ENCODE measurements at places on chromosomes 5 and 9. TPM values are rescaled to one million over a fixed set of nuclear protein-coding genes. Genes with fewer than 3 reads are reported as not detected.

GRCh38 chr5:95801532-95801931 is 21.0 kb downstream of the GLRX start:
- peak; percentile 21 for DNase-seq

GRCh38 chr5:173664154-173664526 is 47.7 kb upstream of the BOD1 start:
- DNase-seq, result no peak

GRCh38 chr9:21758540-21758939 is 43.9 kb upstream of the MTAP start:
- no peak for DNase-seq

DNA sequence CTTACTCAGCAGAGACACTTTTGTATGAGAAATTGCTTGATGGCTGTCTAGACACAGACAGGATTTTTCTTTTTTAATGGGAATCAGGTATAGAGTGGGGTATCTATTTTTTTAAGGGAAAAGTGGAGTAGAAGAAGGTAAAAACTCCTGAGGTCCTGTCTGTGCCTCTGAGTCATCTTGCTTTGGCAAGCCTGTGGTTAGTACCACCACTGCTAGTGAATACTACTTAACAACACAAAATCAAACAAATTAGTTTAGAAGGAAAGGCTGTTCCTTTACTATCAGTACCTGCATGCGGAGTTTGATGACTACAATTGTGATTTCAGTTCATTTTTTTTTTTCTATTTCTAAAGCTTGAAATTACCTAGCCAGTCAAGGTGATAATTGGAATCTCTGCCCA is 150.9 kb upstream of the PPP1R2B start:
- DNase-seq, result no peak

DNA sequence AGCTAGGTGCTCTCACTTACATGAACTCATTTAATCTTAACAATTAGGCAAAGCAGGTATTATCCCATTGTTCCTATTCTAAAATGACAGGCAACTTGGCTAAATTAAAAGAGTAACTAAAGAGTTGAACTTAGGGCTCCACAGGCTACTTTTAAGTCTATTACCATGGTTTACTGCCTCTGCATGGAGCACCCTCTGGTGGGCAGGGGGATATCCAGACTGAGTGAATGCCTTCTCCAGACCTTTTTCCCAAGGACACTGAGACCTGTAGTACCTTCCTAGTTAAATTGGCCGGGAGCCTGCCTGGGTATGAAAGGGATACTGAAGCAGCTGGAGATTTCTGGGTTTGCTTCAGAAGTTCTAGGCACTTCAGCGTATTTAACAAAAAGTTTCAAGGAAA is 238.1 kb downstream of the ELAVL2 start:
- no peak for DNase-seq

GRCh38 chr5:10618311-10618710 is 54.4 kb downstream of the ANKRD33B start:
- no peak for DNase-seq

DNA sequence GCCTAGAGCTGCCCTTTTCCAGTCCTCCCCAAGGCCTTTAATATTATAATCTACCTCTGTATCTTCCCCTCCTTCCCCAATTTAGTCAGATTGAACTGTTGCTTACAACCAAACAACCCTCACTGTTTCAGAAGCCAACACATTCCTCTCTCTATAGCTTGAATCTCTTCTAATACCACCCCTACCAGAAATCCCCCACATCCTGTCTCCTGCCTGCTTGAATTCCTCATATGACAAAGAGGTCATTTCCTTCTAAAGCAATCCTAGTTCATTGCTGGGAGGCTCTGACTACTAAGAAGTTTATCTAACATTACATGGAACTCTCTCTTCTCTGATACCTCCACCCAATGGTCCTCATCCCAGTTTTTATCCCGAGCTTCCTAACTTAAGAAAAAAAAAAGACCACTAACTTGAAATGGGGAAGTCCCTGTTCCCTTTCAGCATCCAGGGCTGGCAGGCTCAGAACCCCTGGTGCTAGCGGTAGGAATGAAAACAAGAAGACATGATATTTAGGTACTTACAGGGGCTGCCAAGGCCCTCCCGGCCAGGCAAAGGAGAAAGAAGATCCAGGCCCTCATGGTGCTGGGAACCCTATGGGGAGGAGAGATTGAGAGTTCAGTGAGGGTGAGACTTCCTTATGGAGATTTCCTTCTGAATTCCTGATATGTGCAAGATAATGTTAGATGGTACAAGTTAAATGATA is 11.0 kb downstream of the SPARC start:
- no peak for DNase-seq

- DNase-seq, result peak; percentile 90
Measured at GRCh38 chr5:176740702-176741496, 69.5 kb upstream of the UNC5A start.

- no peak for DNase-seq
Measured at GRCh38 chr5:141603923-141604717, 14.7 kb downstream of the DIAPH1 start.

DNA sequence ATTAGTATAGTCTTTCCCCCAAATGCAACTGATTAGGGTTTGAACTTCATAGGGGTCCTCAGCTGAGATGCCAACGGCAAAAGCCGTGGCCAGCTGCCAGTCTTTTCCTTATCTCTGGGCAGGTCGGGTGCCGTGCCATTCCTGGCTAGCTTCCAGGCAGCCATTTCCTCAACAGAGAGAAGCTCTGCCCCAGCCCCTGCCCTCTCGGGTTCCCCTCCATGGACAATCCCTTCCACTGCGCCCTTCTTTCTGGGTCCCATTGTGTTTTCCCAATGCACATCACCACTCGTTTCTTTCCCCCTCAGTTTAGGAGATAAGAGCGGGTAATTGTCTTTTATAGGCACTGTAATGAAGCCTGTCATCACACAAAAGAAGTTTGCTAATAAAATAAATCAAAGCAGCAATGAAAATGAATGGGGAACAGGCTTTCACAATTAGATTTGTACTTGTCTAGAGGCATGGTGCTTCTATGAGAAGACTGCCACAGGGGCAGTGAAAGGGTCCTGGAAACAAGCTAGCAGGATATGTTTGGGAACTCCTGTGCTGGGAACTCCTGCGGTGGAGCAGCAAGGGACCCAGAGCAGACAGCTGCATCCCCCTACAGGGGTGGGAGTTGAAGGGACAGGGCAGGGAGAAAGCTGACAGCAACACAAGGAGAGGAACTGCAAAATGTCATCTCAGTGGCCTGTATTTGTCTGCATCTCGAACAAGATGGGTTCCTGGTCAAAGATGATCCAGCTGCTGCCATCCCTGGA is 48.0 kb upstream of the SAP30L start:
- no peak for DNase-seq

GRCh38 chr5:171340042-171340441 is 31.0 kb downstream of the TLX3 start:
- DNase-seq, result no peak

DNA sequence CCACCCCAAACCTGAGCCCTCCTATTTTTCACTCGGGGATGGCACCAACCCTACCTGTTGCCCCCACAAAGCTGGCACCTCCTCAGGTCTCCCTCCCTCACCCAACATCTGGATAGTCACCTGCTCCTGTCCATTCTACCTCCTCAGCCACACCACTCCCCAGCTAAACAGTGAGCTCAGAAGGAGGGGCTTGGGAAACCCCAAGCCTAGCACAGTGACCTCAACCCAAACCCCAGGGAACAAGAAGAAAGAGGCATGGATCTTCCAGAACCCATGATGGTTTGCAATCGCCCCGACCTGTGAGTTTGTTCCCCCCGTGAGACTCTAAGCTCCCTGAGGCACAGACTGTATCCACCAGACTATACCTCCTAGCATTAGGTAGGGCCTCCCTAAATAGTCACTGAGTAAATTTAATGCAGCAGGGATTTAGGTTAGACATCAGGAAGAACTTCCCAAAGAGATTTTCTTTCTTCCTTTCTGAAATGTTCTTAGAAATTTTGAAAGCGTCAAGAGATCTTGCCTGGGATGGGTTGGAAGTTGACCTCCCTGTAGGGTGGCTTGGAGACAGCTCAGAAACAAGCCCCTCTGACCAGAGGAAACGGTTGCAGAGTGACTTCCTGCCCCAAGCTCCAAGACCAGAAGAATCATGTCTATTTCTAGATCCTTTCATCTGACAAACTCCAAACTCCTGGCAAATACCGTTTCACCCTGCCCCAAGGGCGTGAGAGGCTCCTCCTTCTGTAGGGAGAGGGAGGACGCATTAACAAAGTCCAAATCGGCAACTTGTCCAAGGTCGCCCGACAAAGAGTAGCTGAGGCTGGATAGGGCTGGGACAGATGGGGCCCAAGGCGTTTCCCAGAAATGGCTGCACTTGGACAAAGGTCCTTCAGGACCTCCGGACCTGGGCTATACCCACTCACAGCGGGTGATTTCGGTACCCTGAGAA is 4.1 kb downstream of the FIBCD1 start:
- no peak for DNase-seq

GRCh38 chr5:155897761-155898160 is 429.2 kb upstream of the SGCD start:
- DNase-seq, result no peak

GRCh38 chr9:108535526-108535925 is 320.3 kb downstream of the ACTL7B start:
- DNase-seq, result no peak

- no peak for DNase-seq
Measured at GRCh38 chr5:124927735-124928134, 181.3 kb upstream of the ZNF608 start.

- DNase-seq, result no peak
Measured at GRCh38 chr5:8340261-8340660, 471.3 kb downstream of the MTRR start.

DNA sequence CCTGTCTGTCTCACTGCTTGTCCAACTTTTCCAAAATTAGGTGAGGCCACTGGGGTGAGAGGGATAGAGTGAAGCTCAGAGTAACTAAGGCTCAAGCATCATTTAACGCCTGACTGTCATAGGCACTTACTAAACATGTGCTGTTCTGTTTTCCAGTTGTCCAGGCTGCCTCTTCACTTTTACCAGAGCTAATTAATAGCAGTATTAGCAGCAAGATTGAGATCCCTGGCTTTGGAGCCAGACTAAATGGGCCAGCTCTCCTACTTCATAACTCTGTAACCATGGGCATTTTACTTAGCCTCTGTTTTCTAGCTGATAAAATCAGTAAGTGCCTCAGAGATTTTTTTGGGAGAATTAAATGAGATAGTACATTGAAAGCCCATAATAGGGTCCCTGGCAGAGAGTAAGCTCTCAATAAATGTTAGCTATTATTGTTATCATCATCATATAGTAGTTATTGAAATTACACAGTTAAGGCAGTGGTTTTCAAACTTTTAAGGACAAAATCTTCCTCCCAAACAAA is 146.2 kb upstream of the LHFPL2 start:
- no peak for DNase-seq

GRCh38 chr5:173180331-173180730 is 36.0 kb downstream of the BNIP1 start:
- DNase-seq, result no peak

DNA sequence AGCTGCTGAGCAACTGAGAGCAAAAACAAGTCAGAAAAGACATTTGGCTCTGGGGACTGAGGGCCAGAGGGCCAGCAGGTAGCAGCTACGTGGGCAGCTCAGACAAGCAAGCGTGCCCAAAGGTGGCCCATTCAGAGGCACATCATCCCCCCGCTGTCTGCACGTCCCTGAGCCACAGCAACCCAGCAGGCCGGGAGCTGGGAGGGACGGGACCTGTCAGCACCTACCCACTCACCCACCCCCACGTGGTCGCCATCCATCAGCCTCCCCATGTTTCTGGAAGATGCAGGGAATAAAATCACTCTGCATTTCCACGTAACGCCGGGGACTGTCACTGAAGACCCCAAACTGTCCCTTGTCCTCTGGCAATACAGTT is 167.8 kb downstream of the COL23A1 start:
- DNase-seq, result peak; percentile 75

- no peak for DNase-seq
Measured at GRCh38 chr9:73079326-73079725, 72.3 kb upstream of the ANXA1 start.

DNA sequence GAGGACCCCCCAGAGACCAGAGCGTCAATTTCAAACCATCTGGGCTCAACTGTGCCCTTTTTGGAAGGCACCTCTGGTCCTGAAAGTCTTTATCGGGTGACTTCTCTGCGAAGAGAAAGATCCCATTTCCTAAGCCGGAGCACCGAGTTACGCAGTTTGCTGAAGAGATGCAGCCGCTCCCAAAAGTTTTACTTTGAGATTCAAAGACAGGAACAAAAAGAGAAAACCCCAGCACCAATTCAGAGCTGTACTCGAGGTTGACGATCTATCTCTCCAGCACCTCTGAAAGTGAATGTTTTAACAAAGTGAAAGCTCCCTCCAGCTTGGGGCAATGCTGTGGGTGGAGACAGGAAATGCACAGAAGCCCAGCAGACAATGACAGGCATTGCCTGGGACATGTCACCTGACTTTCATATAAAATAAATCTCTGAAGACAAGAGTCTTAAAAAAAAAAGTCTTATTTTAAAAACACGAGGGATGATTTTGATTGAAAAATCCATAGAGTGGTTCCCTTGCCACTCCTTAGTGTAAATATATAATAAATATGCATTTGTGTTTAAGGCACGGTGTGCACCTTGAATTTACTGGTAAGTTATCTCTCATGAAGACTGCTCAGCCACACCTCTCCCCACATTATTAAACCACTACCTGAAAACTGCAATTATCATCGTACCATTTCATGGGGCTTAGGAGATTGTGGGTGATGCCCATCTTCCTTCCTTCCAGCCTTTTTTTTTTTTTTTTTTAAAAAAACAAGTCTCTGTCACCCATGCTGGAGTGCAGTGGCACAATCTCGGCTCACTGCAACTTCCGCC is 79.9 kb downstream of the FNBP1 start:
- DNase-seq, result no peak

DNA sequence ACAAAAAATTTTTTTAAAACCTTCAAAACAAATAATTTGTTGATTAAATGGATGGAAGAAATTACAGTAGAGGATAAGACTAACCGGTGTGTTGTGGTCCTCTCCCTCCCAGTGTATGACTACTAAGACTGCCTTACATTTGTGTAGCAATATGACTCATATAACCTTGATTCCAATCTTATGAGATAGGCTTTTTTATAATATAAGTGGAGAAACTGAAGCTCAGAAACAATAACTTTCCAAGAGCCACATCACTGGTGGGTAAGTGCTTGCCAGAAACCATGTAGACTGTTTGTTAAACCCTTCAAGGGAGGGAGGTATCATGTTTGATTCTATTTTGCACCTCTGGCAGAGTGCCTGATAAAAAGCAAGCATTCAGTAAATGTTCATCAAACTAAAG is 47.5 kb downstream of the NLN start:
- DNase-seq, result peak; percentile 34

- DNase-seq, result no peak
Measured at GRCh38 chr9:82054264-82055015, 65.9 kb downstream of the SPATA31D1 start.

Gene SMIM32
- not detected for total RNA-seq

Gene SMIM33
- not detected for total RNA-seq

Gene P4HA2
- 28.8 TPM for total RNA-seq

Gene CDC14B
- total RNA-seq, result 22.0 TPM

Gene NEUROG1
- not detected for total RNA-seq

Gene PDZD2
- total RNA-seq, result 11.6 TPM

Gene PAIP1
- total RNA-seq, result 101 TPM

Gene ORM2
- total RNA-seq, result not detected

Gene RANBP17
- total RNA-seq, result 16.4 TPM

Gene DNAJC25
- 8.8 TPM for total RNA-seq

Gene PHF24
- 0.75 TPM for total RNA-seq

Gene SHISAL2B
- not detected for total RNA-seq
